ENCODE measurements at places on chromosomes 7 and 10.
A peak's percentile ranks its signal among the peaks of the same experiment; 100 is the strongest.

DNA sequence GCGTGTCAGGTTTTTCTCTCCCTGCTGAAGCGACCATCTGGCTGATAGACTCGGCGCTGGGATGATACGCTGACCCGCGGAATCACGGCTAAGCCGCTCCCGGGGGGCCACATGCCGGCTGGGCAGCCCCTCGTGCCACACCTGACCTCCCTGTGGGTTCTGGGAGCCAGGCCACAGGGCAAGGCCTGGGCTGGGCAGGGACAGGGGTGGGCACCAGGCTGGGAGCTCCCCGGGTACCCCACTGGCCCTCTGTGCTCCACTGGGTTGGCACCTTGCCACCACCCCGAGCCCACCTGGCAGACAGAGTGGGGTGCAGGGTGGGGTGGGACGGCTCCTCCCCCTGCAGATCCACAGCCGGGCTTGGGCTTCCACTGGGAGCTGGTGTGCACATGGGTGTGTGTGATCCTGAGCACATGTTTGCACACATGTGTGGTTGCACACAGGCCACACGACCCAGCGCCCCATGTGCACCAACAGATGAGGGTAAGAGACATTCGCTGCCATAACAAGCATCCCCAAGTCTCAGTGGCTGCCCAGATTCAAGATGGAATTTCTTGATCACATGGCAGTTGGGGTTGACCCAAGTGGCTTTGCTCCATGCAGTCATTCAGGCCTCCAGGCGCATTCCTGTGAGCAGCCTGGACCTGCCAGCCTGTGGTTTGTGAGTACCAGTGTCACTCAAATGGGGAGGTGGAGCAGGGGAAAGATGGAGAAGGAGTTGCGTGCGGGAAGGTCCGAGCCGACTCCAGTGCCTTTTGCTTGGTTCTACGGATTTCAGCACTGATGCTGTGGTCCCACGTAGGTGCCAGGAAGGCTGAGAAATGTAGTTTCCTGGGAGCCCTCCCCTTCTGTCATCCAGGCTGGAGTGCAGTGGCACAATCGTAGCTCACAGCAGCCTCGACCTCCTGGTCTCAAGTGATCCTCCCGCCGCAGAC lies 79.7 kb downstream of the UNCX start:
- no peak for DNase-seq

- no peak for DNase-seq
Observed at GRCh38 chr7:43905209-43905946, 1.0 kb downstream of the URGCP start.

DNA sequence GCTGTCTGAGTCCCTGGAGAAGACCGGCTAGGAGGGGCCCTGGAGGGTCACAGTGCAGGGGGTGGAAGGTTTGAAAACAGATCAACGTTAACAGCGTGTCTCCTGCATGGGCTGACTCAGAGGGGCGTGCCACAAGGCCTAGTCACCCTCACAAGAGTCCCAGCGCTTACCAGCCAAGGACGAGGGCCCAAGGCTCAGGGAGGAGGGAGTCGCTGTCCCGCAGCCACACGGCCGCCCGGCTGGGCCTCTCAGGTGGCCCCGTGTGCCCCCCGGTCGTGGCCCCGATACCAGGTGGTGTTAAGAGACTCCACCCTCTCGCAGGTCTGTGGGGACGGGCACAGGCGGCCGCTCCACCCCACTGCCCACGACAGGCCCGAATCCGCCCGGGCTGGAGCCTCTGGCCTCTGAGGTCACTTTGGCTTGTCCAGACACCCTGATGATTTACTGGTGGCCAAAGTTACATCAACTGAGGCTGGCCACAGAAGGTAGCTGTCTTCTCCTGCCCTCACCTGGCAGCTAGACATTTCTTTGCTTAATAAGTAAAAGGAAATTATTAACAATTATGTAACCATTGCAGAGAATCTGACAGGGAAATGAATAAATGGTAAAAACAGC lies 34.0 kb downstream of the FAM20C start:
- DNase-seq: no peak

DNA sequence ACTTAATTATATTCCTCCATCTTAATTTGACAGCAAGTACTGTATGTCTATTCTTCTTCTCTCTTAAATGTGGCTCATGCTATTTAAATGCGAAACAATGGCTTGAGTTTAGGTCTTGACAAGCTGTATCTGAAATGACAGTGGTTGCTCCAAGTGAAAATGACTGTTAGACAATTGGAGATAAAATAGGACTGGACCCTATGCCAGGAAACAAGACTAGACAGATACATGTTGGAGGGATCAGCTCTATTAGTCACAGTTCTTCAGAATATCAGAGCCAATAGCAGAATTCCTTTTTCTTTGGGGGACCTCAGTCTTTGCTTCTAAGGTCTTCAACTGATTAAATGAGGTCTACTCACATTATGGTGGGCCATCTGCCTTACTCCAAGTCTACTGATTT lies 25.8 kb downstream of the KIAA1217 start:
- no peak for DNase-seq

GRCh38 chr10:101441541-101442455 lies 87.8 kb downstream of the BTRC start:
- no peak for DNase-seq

GRCh38 chr7:132095111-132095765 lies 481.0 kb downstream of the PLXNA4 start:
- DNase-seq: no peak

DNA sequence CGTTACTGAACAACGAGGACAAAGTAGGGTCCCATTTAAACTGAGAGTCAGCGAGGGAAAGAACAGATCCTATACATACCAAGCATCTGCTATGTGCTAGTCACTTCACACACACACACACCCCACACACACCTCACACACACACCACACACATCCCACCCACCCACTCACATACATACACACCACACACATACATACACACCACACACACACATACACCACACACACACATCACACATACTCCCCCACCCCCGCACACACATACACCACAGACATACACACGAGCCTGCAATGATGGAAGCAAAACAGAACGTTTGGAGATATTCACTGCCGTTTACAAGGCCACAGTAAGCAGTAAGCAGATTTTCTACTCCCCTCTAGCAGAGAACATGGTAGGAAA lies 607 bp upstream of the GRB10 start:
- DNase-seq: no peak

GRCh38 chr7:142868188-142868985 lies 13.5 kb downstream of the EPHB6 start:
- no peak for DNase-seq

GRCh38 chr10:129418496-129419225 lies 48.4 kb upstream of the MGMT start:
- DNase-seq: no peak

DNA sequence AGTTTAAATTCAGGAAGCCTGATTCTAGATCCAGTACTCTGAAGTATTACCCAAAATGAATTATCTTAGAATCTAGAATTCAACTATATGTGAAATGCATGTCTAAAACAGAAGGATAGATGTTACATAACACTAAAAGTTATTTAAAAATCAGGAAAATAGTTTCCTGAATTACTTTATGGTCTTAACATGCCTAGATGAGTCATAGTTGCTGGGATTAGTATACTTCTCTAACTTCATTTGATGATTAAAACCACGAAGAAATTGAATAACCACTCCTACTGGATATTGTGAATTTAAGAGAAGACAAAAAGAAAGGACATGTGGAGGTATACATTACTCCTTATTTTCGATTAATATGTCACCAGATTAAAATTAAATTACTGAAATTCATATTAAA lies 65.5 kb downstream of the ATAD1 start:
- DNase-seq: no peak

DNA sequence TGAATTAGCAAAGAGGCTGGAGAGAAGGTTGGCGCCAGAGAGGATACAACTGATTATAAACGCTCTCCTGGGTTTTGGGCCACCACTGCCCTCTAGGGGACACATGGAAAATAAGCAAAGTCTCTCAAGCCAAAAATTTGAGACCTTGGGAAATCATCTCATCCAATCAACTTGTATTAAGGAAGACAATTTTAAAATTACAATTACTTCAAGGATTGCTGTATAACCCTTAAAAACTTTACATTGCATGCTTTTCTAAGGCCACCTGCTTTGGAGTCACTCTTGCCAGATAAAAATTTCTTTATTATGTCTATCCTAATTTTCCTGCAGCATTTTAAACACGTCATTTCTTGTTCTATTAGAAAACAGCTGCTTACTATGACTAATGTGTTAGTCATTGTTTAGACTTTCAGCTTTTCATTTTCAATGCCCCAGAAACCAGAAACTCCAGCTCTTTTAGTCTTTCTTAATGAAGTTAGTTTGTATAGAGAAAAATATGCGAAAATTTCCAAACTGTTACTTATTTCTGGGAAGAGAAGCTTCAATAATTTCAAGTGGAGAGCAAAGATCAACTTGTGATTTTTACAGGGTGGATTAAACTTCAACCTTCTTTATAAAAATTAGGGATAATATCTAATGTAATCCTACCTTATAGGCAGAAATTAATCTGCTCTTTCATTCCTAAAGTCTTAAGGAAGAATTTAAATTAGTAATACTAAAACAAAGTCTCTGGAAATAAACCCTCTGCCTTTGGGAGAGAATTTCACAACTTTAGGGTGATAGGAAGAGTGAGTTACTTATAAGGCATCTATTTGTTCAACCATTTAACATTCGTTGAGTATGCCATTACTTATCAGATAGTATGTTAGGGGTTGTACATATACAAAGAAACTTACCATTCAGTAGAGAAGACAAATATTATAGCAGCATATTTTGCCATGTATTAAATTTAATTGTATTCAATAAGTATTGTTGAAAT lies 20.6 kb upstream of the RHOBTB1 start:
- no peak for DNase-seq

DNA sequence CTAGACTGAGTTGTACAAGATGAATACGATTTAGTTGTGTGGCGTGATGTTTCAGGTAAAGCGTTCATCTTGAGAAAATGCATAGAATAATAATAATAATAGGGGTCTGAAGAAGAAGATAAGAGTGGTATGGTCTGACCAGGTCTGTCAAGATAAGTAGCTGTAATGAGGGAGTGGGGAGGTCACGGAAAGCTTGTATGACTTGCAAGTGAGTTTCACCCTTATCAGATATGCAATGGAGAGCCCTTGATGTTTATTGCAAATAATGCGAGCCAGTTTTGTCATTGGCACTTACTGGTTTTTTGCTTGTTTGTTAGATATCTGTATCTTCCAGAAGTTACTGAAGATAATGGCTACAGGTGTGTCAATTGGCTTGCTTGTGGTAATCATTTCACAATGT lies 611.5 kb downstream of the CNTNAP2 start:
- no peak for DNase-seq

DNA sequence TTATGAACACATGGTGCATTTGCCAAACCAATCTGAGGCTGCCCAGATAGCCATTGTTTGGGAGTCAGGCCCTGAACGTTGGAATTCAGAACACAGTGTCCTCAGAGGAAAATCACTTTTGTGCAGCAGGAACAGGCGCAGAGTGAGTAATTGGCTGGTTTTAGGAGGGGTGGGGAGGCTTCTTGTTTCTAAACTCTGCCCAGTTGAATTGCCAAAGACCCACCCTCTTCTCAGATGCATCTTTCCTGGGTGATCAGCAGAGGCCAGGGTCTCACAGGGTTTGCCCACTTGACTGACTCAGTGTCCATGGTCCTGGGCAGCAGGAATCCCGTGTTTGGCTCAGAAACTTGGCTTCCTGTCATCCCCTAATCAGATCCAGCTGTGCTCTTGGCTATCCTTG lies 24.3 kb downstream of the PRLHR start:
- no peak for DNase-seq

DNA sequence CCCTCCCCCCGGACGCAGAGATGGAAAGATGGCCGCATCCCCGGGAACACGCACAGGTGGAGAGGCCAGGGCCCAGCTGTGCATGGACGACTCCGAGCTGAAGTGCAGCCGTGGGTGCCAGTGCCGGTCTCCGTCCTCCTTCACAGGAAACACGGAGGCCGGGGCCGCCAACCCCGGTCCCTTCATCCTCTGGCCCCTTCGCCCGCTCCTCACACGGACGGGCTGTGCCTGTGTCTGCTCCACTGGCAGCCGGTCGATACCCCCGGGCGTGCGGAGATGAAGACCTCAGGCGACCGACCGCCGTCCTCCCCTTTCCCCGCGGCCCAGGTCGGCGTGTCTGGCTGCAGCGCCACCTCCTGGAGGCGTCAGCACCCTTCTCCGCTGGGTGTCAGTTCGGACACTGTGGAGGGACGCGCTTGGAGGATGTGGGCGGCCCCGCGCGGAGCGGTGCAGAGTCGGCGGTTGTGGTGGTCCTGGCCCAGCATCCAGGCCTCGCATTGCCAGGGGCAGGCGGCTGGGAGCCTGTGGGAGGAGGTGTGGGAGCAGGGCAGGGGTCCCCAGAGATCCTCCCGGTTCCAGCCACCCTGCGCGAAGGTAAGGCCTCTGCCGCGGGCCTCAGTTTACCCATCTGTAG lies 9.9 kb downstream of the ZNF511 start:
- no peak for DNase-seq

GRCh38 chr10:49310460-49310859 lies 11.5 kb downstream of the C10orf71 start:
- no peak for DNase-seq

- DNase-seq: no peak
Observed at GRCh38 chr7:32250471-32251260, 180.5 kb upstream of the PDE1C start.

- no peak for DNase-seq
Observed at GRCh38 chr10:102791754-102792395, 45.3 kb downstream of the CYP17A1 start.

GRCh38 chr10:34250722-34251121 lies 564.4 kb downstream of the PARD3 start:
- no peak for DNase-seq

- no peak for DNase-seq
Observed at GRCh38 chr10:91756286-91756685, 41.9 kb upstream of the TNKS2 start.

- DNase-seq: no peak
Observed at GRCh38 chr7:51175316-51175991, 141.2 kb downstream of the COBL start.

DNA sequence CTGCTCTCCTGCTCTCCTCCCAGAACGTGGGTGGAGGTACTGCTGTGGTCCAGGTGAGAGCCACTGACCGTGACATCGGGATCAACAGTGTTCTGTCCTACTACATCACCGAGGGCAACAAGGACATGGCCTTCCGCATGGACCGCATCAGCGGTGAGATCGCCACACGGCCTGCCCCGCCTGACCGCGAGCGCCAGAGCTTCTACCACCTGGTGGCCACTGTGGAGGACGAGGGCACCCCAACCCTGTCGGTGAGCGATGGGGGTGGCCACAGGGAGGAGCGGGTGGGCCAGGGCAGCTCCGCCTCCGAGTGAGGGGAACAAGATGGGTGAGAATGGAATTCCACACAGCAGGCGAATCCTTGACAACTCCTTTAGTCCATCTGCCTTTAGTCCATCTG lies 22.1 kb upstream of the C10orf105 start:
- DNase-seq: no peak

- peak; percentile 54 for DNase-seq
Observed at GRCh38 chr7:121138262-121138933, 149.9 kb downstream of the CPED1 start.

GRCh38 chr10:97464226-97464625 lies 18.3 kb downstream of the ZDHHC16 start:
- no peak for DNase-seq

All from GM12878 (cell line).